ENCODE measurements at places on chromosomes 11 and 22.

- no peaks in the 10 kb centered on the region for H3K27me3 ChIP-seq
- H3K36me3 ChIP-seq: peaks cover 30% of the 10 kb centered on the region
- DNase-seq: no peak
Measured at GRCh38 chr11:83175815-83176214, 17.7 kb upstream of the ANKRD42 start.

DNA sequence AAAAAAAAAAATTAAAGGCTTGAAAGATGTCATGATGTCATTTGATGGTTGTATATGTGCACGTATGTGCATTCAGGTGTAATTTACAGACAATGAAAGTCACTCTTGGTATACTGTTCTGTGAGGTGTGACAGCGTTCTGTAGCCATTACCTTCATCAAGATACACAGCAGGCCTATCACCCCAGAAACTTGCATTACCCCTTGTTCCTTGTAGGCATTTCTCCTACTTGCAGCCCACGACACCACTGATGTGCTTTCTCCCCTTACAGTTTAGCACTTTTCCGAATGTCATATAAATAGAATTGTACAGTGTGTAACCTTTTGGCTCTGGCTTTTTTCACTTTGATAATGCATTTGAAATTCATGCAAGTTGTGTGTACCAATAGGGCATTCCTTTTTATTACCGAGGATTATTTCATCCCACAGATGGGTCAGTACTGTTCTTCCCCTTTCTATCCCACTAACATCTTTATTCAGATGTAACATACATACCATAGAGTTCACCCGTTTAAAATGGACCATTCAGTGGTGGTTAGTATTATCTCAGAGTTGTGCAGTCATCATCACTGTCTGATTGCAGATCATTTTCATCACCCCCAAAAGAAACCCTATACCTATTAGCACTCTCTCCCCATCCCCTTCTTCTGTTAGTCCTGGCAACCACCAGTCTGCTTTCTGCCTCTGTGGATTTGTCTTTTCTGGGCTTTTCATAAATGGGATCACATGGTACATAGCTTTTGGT, 30.3 kb downstream of the BCR start:
- no peak for DNase-seq
- no peak overlapping the region for H3K4me3 ChIP-seq
- H3K27ac ChIP-seq: no peak overlapping the region
- H3K27me3 ChIP-seq: no peaks in the 10 kb centered on the region
- H3K36me3 ChIP-seq: peaks cover 12% of the 10 kb centered on the region

DNA sequence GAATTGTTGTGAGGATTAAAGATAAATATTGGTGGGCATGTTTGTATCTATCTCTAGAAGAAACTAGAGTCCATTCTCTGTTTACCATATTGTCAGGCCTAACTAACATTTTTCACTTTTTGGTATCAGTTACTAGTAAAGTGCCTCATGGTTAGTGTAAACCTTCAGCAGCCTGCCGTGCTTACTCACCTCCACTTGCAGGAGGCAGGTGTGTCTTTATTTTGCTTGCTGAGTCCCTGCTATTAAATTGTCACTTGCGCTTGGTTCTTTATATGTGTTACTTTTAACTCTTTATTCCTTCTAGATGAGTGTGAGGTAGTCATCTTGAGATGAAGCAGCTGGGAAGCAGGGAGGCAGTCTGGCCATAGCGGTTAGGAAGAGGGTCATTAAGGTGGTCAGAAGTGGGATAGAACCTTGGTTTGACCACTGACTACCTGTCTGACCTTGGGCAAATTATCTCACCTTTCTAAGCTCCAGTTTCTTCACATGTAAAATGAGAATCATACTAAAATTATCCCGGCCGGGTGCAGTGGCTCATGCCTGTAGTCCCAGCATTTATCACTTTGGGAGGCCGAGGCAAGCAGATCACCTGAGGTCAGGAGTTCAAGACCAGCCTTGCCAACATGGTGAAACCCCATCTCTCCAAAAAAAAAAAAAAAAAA, 21.2 kb downstream of the PPP6R3 start:
- no peak for DNase-seq
- H3K27me3 ChIP-seq: no peaks in the 10 kb centered on the region
- H3K36me3 ChIP-seq: peaks cover 50% of the 10 kb centered on the region

DNA sequence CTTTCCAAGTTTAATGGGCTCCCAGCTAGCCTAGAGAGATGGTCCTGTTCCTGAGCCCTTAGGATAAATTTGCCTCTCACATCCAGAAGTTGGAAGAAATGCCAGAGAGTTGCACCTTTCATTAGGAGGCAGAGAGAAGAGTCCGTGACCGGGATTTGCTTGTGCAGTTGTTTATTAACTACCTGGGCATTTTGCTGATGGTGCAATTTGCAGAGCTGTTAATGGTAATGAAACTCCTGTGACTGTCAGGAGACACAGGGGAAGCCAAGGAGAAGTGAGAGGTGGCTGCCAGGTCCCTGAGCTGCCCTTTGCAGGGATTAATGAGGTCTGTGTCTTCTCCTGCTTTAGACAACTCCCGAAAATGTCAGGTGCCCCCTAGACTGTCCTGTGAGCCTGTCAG, 69.1 kb upstream of the B3GAT1 start:
- H3K27me3 ChIP-seq: peaks cover 14% of the 10 kb centered on the region
- H3K4me3 ChIP-seq: no peak overlapping the region
- no peaks in the 10 kb centered on the region for H3K4me1 ChIP-seq
- DNase-seq: no peak
- H3K27ac ChIP-seq: no peak overlapping the region
- no peaks in the 10 kb centered on the region for H3K36me3 ChIP-seq

DNA sequence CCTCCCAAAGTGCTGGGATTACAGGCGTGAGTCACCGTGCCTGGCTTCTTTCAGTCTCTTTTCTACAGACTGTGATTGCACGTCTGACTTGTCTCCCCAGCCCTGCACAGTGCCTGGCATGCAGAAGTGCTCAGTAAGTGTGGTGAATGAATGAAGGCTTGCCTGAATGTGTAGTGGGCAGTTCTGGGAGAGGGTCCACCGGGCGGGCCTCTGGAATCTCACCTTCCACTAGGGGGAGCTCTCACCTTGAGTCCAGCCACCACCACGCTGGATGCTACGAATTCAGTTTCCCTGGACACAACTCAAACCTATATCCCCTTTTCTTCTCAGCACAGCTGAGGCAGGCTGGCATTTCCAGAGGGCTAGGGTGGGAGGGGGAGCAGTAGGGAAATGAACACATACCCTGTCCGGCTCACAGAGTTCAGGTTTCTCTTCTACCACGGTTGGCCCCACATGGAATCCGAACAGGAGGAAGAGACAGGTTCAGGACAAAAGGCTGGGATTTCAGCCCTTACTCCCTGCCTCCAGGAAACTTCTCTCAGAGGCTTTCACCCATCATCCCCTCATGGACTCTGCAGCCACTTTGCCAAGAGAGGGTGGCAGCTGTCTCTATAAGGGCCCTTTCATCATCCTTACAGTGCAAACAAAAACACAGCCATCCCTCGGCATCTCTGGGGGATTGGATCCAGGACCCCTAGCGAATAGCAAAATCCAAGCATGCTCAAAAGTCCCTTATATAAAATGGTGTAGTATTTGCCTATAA, 86.8 kb downstream of the NECTIN1 start:
- DNase-seq: no peak
- no peak overlapping the region for H3K4me3 ChIP-seq
- no peaks in the 10 kb centered on the region for H3K36me3 ChIP-seq
- H3K27me3 ChIP-seq: peaks cover 16% of the 10 kb centered on the region

GRCh38 chr11:3021125-3021524, 29.0 kb upstream of the NAP1L4 start:
- H3K4me1 ChIP-seq: peaks cover 23% of the 10 kb centered on the region
- H3K27ac ChIP-seq: no peak overlapping the region
- H3K4me3 ChIP-seq: no peak overlapping the region
- peaks cover 47% of the 10 kb centered on the region for H3K36me3 ChIP-seq
- DNase-seq: no peak

DNA sequence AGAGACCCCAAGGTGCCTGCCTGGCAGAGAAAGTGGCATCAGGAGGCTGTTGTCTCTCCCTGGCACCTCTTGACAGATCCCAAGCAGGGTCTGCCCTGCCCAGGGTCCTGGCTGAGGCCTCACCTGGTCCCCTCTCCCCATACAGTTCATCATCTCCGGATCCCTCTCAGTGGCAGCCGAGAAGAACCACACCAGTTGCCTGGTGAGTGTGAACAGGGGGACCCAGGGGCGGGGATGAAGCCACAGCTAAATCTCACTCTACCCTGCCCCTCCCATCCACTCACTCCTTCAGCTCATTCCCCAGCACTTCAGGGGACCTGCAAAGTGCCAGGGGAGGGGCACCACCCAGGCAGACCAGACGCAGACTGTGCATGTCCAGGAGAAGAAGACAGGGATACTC, 14.0 kb upstream of the MS4A10 start:
- peaks cover 33% of the 10 kb centered on the region for H3K27me3 ChIP-seq
- no peak for DNase-seq
- peaks cover 38% of the 10 kb centered on the region for H3K4me1 ChIP-seq
- no peak overlapping the region for H3K4me3 ChIP-seq
- no peak overlapping the region for H3K27ac ChIP-seq

DNA sequence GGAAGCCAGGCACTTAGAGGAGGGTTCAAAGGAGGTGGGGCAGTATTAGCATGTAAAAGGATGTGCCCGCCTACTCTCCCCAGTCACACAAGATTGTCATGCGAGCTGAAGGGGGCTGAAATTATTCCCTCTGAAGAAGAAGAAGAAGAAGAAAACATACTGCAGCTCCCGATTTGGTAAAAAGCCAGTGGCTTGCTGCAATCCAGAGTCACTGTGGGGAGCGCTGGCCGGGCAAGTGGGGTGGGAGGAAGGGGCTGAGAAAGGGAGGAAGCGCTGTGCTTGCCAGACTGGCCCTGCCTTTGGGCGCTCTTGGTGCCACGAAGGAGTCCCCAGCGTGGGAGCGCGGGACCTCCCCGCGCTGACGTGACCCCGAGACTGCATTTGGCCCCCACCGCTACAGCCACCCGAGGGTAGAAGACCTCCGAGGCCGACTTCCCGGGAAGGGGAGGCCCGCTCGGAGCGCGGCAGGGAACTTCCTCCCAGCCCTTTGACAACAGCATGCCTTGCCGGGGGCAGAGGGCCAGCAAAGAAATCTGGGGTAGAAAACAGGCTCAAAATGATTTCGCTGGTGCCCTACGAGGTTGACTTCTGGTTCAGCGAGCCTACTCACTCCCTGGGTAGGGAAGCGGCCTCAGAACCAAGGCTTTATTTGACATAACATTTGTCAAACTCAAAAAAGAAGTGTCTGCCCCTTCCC, 906.3 kb downstream of the DLG2 start:
- peaks cover 5% of the 10 kb centered on the region for H3K4me1 ChIP-seq
- no peak for DNase-seq

DNA sequence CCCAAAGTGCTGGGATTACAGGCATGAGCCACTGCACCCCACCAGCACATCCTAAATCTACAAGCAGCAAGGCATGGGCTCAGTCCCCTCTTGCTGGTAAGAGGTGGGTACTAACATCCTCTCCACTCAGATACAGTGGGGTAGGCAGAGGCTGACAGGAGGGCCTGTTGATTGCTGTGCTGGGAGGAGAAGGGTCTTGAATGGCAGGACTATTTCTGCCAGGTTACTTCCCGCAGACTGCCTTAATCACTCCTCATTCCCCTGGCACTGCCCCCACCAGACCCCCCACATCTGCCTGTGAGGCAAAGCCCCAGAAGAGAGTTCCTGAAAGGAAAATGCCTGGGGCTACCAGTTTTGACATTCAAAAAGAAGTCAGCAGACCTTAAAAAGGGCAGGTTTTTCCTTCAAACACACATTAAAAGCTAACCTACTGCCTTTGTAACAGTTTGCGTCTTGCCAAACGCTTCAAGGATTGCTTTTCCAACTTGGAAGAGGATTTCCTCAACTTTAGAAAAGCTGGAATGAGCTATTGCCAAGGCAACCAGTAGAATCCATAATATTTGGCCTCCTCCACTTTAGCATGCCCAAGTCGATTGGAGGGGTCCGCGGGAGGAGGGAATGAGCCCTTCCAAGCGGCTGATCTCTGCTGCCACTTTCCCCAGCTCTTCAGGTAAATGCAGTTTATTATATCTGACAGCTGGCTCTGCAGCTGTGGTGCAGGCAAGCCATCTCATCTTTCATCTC, 62.0 kb downstream of the FDX1 start:
- H3K4me3 ChIP-seq: no peak overlapping the region
- peaks cover 6% of the 10 kb centered on the region for H3K27me3 ChIP-seq
- H3K4me1 ChIP-seq: no peaks in the 10 kb centered on the region
- H3K27ac ChIP-seq: no peak overlapping the region

GRCh38 chr22:47041271-47042115, 279.0 kb downstream of the TBC1D22A start:
- no peak for DNase-seq
- H3K36me3 ChIP-seq: peaks cover 30% of the 10 kb centered on the region
- peak overlapping the region; percentile 34 for H3K27ac ChIP-seq
- H3K27me3 ChIP-seq: no peaks in the 10 kb centered on the region
- peaks cover 26% of the 10 kb centered on the region for H3K4me1 ChIP-seq

DNA sequence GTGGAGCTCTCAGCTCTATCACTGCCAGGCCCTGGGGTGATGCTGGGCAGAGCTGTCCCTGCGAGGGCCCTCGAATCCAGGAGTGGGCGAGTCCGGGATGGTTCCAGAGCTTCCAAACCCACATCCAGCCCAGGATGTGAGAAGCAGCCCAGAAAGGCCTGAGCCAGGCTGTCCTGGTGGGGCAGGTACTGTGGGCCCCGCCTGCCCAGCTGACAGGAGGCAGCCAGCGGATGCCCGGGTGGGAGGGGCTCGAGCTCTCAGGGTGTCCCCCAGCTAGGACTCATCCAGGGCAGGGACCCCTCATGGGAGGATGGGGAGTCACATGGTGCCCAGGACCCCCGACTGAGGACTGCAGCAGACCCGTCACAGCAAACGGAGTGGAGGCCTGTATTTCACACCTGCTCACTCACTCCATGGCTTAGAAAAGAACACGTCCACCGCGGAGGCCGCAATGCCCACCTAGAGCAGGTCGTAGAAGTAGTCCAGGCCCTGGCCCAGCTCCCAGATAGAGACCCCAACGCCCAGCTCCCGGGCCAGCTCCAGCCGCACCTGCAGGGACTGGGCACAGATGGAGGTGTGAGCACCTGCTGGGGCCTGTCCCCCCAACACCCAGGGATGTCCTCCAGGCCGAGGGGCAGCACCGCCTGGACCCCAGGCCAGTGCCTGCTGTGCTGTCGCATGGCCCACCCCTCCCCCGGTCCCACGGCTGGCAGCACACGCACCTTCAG, 26.9 kb downstream of the TSPAN4 start:
- DNase-seq: no peak
- peaks cover 28% of the 10 kb centered on the region for H3K36me3 ChIP-seq
